ENCODE measurements at places on chromosomes 1 and 21.
A peak's percentile ranks its signal among the peaks of the same experiment; 100 is the strongest.

- no peak for DNase-seq
These were observed 234.3 kb downstream of the CAMTA1 start for GRCh38 chr1:7019510-7019909.

GRCh38 chr1:211635597-211636205 is 39.7 kb downstream of the NEK2 start:
- no peak for DNase-seq

- no peak for DNase-seq
These were observed 405.5 kb upstream of the ADAMTS5 start for GRCh38 chr21:27372381-27372780.

DNA sequence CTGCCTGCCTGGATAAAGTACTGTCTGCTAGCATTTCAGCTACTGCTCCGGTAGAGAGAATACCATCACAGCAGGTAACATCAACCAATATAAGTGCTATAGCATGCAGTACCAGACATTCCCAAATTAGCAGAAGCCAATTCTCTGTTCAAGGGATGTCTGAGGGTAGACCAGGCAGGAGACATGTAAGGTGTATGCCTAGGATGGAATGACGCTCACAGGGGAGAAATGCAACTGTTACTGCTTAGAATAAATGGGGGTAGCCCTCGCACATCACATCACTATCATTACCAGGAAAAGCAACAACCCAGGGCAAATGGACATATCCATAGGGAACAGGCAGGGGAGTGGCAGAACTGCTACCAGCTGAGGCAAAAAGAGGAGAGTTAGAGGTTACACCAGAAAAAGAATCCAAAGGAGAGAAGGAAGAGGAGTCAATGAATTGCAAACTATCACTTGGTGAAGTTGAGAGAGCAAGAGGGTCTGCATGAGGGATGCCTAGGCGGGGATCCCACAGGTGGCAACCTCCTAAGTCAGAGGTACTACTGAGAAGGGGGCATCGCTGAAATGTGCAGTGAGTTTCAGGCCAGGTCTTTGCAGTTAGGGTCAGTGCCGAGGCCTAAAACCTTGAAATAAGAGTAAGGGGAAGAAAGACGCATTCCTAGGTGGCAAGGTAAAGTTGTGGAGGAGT is 1.1 kb downstream of the UBE2Q1 start:
- no peak for DNase-seq

DNA sequence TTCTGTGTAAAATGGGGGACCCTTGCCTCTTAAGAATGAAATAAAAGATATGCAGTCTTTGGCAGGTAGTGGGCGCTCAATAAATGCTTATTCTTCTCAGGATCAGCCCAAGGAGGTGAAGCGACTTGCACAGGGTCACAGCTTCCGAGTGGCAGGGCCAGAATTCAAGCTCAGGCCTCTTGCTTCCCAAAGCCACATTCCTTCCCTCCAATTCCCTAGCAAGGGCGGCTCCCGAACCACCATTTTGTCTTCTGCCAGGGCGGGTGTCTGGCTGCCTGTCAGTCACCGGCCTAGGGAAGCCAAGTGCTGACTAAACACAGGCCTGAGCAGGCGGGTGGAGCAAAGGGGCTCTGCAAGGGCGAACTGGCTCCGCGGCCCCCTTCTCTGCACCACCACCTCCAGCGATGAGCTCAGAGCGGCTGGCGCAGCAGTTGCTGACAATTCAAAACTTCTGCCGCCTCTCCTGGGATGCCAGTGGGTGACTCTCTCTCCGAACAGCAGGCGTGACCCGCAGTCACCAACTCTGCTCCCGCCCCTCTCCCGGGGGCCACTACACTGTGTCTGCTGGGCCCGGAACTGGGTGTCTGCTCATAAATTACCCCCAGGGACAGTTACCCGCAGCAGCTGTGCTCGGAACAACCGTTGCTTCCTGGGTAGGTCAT is 10.8 kb downstream of the GPR3 start:
- no peak for DNase-seq

DNA sequence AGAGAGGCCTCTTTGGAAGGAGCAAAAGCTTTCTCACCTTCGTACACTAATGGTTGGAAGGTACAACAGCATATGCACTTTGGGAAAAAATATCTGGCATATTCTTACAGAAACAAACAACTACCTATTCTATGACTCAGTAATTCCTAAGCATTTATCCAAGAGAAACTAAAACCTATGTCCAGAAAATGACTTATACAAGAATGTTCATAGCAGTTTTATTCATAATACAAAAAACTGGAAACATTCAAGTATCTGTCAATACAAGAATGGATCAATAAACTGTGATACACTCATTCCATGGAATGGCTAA is 8.2 kb downstream of the NBPF1 start:
- DNase-seq = no peak

DNA sequence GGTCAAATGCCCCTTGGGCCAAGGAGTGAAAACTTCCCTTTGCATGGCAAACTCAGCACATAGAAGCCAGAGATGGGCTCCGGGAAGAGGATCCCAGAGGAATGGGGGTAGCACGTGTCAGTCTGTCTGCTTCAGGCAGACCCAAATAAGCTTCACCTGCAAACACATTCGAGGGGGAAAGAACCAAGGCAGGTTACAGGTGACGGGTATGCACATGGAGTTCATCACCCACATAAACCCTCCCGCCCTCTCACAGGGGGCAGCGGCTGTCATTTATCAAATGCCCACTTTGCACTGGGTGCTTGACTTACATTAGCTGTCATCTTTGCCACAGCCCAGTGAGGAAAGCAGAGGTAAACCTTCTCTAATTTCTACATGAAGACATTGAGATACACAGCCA is 73.0 kb upstream of the TLR5 start:
- DNase-seq = no peak

DNA sequence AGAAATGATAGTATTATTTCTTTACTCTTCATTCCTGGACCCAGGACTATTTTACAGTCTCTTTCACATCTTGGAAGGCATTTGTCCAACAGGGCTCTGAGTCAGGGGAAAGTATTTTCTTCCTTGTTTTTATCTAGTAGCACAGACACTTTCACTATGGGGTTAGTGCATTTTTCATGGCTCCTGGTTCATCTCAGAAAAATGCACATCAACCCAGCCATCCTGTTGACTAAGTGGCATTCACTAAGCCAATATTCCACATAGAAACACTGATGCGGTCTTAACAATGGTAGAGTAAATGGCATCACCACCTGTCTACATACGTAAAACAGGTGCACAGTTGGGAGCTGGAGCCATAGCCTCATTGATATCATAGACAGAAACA is 87.4 kb upstream of the C1orf21 start:
- no peak for DNase-seq

DNA sequence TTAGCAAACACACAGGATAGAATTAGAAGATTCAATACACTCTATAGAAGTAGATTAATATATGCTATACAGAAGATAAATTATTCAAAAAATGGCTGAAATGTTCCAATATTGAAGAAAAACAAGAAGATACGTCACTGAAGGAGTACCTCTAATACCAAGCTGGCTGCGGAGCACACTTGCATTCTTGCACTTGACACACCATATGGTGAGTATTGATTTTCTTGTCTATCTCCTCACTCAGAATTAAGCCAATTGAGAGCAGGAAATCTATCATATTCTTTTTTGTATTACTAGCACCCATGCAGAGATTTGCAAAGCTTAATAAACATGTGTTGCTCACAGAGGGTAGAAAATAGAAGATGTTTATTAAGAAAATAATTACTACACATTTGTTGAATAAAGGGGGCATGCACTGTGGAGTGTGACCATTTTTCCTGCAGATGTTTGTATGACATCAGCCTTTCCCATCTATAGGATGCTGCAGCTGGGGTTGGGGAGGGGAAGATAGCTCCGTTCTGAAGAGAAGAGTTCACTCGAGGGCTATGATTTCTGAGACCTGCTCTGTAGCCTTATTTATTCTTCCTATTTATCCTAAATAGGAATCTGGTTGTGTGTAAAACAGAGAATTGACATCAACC is 318.1 kb downstream of the HHIPL2 start:
- DNase-seq = no peak

DNA sequence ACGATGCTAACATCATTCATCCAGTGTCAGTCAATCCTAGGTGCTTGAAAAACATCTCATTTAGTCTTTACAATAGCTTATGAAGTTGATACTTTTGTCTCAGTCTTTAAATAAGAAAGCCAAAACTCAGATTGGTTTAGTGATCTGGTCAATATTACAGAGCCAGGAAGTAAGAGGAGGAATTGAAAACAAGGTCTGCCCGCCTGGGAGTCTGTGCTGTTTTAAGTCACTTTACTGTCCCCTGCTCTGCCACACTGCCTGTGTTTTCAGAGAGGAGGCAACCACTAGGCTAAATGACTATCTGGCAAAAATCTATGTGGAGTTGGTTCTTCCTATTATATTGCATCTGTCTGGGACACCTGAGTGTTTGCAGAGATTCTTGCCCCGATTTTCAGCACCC is 62.3 kb downstream of the ST6GALNAC3 start:
- no peak for DNase-seq

- no peak for DNase-seq
These were observed 243.5 kb downstream of the TGFB2 start for GRCh38 chr1:218588540-218589172.

- DNase-seq = no peak
These were observed 99.2 kb downstream of the CTH start for GRCh38 chr1:70509996-70510876.

DNA sequence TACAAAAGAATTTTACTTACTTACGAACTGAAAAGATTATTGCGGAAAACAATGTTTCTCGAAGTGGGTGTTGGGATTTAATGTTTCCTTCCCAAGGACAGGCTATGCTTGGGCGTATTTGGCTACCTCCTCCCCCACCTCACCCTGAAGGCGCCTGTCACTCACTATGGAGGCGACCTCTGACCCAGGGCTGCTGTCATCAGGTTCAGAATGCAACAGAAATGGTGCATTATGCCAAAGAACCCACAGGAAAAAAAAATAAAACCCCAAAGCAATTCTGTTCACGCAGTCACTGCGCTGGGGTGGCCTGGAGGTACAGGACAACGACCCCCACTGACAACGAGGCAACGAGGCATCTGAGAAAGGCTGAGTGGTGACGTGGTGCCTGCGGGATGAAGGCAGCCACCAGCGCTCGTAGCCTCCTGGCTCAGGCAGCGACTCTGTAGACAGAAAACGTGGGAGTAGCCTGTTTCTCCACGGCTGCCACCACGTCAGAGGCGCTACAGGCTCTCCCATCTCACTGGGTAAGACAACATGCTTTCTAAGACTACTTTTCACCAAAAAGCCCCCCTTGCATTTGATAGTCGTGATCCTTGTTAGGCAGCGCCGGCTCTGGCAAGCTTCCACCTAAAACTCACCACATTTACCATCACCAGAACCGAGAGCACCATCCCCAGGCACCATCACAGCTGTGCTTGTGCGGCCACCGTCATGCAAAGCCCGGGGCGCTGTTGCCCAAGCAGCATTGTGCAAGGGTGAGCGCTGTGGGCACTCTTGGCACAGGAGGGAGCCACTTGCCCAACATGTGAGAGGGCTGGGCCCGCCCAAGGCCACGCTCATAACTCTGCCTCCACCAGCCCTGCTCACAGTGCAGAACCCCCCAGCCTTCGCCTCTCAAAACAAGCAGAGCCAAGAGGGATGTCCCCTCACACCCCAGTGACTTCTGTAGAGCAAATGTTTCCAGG is 14.3 kb downstream of the NADK start:
- DNase-seq = no peak

GRCh38 chr1:151721788-151722510 is 627 bp downstream of the RIIAD1 start:
- DNase-seq = no peak

- no peak for DNase-seq
These were observed at the start of gene IFNGR2 for GRCh38 chr21:33403128-33403785. Gene IFNGR2 (plus strand): TSS chr21:33403413. CDS start chr21:33403544, 131 bp downstream.

DNA sequence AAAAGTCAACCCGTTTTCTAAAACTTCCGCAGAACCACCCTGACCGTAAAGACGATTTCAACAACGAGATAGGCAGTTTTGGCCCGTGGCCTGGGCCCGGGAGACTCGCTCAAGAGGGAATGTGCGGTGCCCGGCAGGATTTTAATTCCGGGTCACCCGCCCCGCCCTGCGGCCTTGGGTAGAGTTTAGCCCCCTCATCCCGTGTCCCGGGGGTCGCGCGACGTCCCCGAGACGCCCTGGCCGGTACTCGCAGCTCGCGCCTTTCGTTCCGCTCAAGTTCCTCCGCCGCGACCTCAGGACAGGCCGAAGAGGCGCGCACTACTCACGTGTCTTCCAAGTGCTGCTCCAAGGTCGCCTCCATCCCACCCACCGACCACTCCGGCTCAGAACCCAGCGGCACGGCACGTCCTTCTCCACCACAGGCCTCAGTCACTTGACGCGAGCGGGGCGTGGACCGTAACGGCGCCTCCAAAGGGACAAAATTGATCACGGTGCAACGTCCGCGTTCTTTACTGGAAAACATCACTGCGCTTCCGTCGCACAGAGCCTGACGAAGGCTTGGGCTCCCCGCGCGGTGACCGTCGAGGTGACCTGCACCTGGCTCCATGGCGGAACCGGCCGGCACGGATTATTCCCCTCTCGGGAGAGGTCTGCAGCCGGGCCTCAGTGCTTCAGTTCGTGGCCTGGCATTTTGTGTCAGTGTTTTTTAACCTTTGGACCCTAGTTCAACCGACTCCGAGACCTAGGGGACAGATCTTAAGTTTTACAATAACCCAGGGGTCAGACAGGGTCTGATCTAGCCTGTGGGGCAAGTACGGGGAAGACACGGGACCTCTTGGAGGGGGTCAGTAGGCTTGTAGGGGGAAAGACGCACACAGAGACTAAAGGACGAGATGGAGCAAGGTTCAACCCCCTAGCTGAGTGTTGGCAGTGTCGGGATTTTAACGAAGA is at the start of gene LAMTOR5:
Gene LAMTOR5 (minus strand): TSS at position 435 of the 951 bp plus-strand sequence. CDS start 74 bp downstream, at position 361.
- peak; percentile 28 for DNase-seq

GRCh38 chr1:923131-923990 is at the start of gene SAMD11:
Gene SAMD11 (plus strand): TSS chr1:923923. CDS start chr1:924432, 509 bp downstream.
- no peak for DNase-seq

GRCh38 chr1:202009326-202010179 is 834 bp upstream of the ELF3 start:
- DNase-seq = no peak

- DNase-seq = no peak
These were observed 47.4 kb downstream of the S100B start for GRCh38 chr21:46557469-46557868.

DNA sequence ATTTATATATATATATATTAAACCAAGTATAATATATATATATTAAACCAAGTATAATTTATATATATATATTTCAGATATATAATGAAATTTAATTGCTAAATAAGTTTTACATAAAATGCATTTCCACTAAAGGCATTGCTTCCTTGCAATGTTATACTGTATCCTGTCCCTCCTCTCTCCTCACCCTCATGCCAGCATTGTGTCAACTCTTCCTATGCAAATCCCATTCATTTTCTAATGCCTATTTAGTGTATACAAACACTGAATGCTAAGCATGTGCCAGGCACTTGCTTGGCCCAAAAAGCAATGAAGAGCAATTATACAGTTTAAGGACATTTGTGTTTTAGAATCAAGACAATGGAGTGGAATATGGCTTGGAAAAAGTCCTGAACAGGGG is 71.7 kb upstream of the PRMT6 start:
- DNase-seq = no peak

Data from cortex of kidney (tissue), 1 donor.